ENCODE measurements at places on chromosomes 1 and 21.

- peak; percentile 57 for DNase-seq
Measured at GRCh38 chr1:37575692-37576091, 19.0 kb downstream of the DNALI1 start.

DNA sequence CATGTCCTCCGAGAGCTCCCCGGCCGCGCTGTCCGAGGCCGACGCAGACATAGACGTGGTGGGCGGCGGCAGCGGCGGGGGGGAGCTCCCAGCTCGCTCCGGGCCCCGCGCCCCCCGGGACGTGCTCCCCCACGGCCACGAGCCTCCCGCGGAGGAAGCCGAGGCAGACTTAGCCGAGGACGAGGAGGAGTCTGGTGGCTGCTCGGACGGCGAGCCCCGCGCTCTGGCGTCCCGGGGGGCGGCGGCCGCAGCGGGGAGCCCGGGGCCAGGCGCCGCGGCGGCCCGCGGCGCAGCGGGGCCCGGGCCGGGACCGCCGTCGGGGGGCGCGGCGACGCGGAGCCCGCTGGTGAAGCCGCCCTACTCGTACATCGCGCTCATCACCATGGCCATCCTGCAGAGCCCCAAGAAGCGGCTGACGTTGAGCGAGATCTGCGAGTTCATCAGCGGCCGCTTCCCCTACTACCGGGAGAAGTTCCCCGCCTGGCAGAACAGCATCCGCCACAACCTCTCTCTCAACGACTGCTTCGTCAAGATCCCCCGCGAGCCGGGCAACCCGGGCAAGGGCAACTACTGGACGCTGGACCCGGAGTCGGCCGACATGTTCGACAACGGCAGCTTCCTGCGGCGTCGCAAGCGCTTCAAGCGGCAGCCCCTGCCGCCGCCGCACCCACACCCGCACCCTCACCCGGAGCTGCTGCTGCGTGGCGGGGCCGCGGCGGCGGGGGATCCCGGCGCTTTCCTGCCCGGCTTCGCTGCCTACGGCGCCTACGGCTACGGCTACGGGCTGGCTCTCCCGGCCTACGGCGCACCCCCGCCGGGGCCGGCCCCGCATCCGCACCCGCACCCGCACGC lies 547 bp downstream of the FOXD2 start:
- DNase-seq, result peak; percentile 27

DNA sequence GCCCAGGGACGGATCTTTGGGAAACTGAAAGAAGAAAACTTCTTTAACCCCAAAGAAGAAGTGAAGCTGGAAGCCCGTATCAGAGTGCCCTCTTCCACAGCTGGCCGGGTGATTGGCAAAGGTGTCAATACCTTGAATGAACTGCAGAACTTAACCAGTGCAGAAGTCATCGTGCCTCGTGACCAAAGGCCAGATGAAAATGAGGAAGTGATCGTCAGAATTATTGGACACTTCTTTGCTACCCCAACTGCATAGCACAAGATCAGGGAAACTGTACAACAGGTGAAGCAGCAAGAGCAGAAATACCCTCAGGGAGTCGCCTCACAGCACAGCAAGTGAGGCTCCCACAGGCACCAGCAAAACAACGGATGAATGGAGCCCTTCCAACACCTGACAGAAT lies 114.0 kb downstream of the NBPF12 start:
- no peak for DNase-seq

- DNase-seq, result peak; percentile 1
Measured at GRCh38 chr21:22421416-22422180, 1423.4 kb downstream of the NCAM2 start.

GRCh38 chr1:211932231-211932932 lies 101.8 kb upstream of the LPGAT1 start:
- no peak for DNase-seq

DNA sequence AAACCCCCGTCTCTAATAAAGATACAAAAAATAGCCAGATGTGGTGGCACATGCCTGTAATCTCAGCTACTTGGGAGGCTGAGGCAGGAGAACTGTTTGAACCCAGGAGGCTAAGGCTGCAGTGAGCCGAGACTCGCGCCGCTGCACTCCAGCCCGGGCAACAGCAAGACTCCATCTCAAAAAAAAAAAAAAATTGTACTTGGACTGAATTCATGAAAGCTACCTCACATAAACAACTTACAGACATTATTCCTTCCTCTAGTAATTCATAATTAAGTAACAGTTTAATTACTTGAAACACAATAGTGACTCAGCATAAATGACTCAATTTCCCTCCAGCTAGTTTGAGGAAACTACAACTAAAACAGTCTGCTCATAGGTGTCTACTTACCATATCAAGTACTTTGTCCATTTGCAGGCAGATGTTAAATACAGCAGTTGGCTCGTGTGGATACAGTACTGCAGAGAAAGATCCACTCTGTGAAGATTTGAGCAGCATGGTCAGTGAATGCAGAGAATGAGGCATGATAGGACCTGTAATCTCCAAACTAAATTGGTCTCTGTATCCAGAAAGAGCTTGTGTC lies 9.4 kb downstream of the DONSON start:
- peak; percentile 18 for DNase-seq

DNA sequence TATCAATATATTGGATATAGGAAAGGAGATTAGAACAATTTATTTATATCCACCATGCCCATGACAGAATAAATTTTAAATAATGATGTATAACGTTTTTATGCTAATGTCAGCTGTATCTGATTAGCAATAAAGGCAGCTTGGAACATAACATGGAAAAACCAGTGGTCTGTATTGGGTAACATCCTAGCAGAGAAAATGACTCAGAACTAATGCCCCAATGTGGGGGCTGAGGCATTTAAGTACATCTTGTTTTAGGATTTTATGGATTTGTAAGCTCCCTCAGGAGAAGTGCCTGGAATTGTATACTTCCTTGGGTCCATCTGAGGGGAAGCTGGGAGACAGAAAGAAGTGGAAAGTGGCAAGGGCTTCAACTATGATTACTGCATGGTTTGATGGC lies 82.3 kb downstream of the HMCN1 start:
- DNase-seq, result no peak

GRCh38 chr1:177798614-177799013 lies 171.2 kb downstream of the SEC16B start:
- DNase-seq, result no peak

GRCh38 chr1:41784531-41785274 lies 134.0 kb downstream of the HIVEP3 start:
- no peak for DNase-seq

DNA sequence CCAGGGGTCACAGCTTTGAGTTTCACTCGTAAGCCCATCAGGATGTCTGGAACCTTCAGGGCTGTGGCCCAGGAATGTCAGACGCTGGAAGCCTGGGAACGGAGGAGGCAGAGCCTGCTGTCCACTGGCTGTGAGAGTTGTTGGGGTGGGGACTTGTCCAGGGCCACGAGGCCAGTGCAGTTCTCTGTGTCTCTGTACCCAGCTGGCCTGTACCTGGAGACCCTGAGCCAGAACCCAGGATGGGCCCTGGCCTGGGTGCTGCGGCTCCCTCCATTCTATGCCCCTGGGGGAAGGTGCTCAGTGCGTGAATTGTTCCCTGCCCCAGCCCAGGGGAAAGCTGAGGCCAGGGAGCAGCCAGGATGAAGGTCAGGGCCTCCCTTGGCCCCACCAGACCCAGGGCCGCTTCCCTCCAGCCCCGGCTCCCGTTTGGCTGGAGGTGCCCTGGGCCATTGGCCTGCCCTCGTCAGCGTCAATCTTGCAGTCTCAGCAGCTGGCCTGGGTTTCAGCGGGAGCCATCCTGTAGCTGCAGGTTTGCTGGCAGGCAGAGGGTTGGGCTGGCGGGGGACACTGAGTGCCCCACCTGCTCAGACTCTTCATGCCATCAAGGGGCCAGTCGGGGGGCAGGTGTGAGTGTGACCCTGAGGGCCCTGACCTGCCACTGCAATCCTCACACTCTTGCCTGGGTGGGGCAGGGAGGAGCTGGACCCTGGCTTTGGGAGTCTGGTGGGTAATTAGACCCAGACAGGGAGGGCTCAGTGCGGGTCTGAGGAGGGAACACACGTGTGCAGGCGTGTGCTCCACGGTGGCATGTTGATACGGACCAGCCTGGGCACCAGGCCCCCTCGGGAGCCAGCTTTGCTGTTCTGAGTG lies 724 bp upstream of the CALML6 start:
- no peak for DNase-seq

GRCh38 chr1:62727656-62728407 lies 39.6 kb upstream of the DOCK7 start:
- no peak for DNase-seq

- peak; percentile 80 for DNase-seq
Measured at GRCh38 chr1:211476200-211476849, 15.6 kb downstream of the RD3 start.

GRCh38 chr1:55320891-55321290 lies 105.7 kb upstream of the USP24 start:
- DNase-seq, result no peak

GRCh38 chr1:89687254-89687653 lies 54.3 kb downstream of the LRRC8C start:
- DNase-seq, result no peak

DNA sequence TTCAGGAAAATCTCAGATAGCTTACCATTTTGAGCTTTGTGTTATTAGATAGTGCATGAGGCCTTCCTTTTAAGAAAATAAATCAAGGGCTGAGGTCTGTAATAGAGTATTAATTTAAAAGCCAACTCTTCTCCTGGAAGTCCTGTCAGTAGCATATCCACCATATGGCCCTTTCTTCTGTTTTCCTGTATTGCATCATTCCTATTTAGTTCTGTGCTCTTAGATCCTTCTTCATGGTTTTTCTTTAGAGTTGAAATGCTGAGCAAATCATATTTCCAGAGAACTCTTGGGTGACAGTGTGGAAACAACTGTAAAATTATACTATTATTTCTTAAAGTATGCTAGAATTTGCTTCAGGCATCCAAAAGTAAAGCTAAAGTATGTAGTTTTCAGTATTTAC lies 91.7 kb downstream of the TTC3 start:
- no peak for DNase-seq

- no peak for DNase-seq
Measured at GRCh38 chr1:12409681-12410080, 179.9 kb downstream of the VPS13D start.

- no peak for DNase-seq
Measured at GRCh38 chr1:25657883-25658760, 41.5 kb downstream of the MAN1C1 start.

DNA sequence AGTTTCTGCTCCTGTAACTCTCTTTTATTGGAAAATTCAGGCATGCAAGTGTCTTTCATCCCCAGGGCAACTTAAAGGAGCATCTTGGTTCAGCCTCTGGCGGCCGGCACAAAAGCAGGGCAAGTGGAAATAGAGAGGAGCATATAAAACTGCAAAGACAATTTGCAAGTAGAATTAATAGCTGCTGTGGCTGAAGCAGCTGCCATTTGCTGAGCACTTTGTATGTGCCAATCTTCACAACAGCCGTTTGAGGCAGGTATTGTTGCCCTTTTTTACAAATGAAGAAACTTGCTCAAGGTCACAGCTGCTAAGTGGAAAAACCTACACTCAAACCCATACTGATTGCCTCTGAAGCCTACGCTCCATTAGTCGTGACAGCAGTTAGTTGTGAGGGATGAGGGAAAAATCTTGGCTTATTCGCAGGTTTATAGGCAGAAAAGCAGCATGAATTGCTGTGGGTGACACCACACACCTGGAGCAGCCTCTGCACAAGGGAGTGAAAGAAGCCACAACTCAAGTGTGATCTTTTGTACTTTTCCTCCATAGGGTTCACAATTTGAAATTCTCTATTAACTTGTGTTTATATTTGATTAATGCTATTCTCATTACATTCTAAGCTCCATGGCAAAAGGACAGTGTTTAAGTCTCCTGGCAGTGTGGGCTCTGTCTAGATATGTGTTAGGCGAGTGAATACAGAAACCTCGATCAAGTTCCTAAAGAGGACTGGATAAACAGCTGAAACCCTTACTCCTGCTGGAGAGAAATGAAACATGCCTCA lies 99.0 kb upstream of the BEND5 start:
- DNase-seq, result no peak

DNA sequence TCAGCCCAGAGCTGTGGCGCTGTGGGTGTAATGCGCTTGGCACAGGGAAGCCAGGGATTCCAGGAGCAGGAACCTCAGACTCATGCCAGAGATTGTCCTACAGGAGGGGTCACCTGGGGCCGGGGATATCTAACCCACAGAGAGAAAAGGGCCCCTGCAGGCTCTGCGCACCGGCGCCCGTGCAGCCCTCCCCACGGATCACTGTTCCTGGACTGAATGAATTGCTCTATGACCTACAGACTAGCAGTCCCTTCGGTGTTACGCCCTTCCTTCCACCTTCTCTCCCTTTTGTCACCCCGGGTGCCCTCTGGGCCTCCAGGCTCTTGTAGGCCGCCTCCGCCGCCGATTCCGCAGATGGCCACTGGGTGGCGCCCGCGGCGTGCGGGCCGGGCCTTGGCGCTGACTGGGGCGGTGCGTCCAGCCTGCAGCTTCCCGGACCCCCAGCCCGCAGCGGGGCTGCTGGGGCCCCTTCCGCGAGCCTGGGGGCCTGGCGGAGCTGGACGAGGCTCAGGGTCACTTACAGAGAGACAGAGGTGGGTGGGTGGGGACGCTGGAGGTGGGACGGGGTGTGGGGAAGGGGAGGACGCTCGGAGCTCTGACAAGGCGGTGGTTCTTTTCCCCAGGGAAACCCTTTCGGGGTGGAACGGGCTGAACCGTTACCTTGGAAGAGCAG lies 101.3 kb downstream of the IER5 start:
- peak; percentile 76 for DNase-seq

Data from activated CD4-positive, alpha-beta T cell treated with anti-CD3 and anti-CD28 coated beads, Interleukin-10, Interleukin-2, amounts not matched to agents 100 ng/mL and 50 ng/mL, durations not matched to agents 16 hours and 8 hours (primary cell).